ENCODE measurements at places on chromosomes 16 and 17.

- DNase-seq: no peak
Measured at GRCh38 chr17:8700546-8700945, 44.1 kb downstream of the CCDC42 start.

- DNase-seq: no peak
Measured at GRCh38 chr17:43979011-43979410, 25.3 kb upstream of the PYY start.

DNA sequence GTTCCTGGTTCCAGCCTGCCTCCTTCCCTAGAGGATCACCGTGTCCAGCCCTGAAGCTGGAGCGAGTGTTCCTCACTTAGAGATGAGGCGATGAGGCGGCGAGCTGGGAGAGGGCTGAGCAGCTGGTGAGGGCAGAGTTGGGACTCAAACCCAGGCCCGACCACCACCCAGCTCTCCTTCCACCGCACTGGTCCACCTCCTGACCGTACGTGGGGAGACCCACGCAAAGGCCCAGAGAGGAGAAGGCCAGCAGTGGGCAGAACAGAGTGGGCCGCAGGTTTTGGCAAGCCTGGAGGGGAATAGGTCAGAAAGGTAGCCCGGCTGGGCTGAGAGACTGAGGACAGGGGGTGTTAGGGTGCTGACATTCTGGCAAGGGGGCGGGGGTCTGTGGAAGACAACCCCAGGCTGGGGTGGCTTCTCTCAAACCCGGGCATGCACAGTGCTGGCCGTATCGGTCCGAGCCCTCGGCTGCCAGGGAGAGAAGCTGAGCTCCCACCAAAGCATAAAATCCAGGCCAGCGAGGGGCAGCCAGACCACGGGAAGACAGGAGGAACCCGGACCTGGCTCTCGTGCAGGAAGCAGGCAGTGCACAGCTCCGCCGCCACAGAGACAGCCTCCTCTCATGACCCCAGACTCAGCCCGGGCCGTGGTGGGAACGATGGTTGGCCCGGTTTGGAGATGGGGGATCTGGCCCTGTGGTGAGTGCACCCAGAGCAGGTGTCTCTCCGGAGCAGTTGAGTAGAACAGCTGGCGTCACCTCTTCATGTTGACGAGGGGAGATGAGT, 24.9 kb downstream of the MLYCD start:
- DNase-seq: no peak

DNA sequence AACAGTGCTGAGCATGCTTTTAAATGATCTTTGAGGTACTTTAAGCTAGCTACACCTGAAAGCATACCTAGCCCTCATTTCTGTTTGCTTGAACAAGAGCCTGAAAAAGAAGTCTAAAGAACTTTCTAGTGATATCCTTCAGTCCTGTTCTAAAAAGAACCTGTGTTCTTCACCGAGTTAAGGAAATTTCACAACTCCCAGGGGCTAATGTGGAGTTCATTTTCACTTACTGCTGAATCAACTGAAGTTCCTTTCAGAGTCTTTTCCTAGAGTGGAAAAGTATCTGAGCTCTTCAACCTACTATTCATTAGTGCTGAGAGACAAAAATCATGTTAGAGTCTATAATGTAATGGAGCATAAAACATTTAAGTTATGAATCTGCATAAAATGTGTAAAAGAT, 66.9 kb downstream of the CHD9 start:
- no peak for DNase-seq

- DNase-seq: no peak
Measured at GRCh38 chr16:55037966-55038365, 107.3 kb downstream of the IRX5 start.

GRCh38 chr16:73054813-73055482, 7.0 kb upstream of the ZFHX3 start:
- DNase-seq: no peak

DNA sequence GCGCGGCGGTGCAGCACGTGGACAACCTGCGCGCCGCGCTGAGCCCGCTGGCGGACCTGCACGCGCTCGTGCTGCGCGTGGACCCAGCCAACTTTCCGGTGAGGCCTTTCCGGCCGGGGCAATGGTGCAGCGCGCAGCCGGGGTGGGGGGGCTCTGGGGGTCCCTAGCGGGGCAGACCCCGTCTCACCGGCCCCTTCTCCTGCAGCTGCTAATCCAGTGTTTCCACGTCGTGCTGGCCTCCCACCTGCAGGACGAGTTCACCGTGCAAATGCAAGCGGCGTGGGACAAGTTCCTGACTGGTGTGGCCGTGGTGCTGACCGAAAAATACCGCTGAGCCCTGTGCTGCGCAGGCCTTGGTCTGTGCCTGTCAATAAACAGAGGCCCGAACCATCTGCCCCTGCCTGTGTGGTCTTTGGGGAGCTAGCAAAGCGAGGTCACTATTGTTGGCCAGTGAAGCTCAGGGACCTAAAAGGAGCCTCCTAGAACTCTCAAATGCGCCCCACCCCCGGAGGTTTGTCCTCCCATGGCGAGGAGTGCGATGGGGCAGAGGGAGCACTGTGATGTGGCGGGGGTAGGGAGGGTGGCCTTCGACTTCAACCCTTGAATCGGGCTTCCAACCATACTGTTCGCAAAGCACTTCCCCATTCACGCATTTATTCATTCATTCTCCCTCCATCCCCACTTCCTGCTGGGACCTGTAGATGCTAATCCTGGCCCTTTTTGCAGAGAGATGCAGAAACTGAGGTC, 770 bp downstream of the HBM start:
- no peak for DNase-seq

GRCh38 chr17:64250233-64250835, 12.7 kb downstream of the TEX2 start:
- no peak for DNase-seq

DNA sequence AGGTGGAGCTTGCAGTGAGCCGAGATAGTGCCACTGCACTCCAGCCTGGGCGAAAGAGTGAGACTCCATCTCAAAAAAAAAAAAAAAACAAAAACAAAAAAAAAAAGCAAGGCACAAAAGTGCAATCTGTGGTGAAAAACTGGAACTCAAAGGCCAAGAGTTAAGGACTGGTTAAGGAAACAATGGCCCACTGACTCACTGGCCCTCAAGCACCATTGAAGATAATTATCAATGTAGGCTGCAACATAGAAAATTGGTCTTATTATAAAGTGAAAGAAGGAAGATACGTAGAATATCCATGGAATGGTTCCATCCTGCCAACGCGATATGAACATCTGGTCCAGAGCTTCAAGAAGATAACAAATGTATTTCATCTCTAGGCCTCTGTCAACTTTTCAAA, 444.2 kb downstream of the SOX9 start:
- DNase-seq: no peak

- no peak for DNase-seq
Measured at GRCh38 chr17:2068519-2069051, 13.7 kb downstream of the HIC1 start.

GRCh38 chr16:83955218-83956130, 2.4 kb downstream of the OSGIN1 start:
- DNase-seq: no peak

GRCh38 chr17:80457236-80457856, 19.1 kb downstream of the NPTX1 start:
- no peak for DNase-seq

- no peak for DNase-seq
Measured at GRCh38 chr17:49717371-49717861, 9.7 kb upstream of the SLC35B1 start.

Data from nucleus accumbens (tissue), 56 donors.